ENCODE measurements at places on chromosomes 11 and 22.

GRCh38 chr11:86248609-86249008 is 4.1 kb downstream of the EED start:
- no peak for DNase-seq

DNA sequence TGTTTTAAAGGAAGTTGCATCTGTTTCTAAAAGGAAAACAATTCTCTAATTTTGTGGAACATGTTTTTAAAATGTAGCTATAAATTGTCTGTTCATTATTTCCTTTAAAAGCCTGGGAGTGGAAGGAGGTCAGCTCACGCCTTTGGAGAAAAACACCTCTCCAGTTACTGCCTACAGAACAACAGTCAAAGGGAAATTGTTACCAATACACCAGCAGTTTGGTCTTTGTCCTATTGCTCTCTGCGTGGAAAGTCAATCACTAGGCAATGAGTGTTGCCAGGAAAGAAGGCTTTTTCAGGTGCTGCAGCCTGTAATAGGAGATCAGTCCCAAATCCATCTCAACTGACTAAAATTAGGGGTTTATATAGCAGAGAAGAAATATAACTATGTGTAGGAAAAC is 22.2 kb downstream of the SVIP start:
- DNase-seq, result no peak

DNA sequence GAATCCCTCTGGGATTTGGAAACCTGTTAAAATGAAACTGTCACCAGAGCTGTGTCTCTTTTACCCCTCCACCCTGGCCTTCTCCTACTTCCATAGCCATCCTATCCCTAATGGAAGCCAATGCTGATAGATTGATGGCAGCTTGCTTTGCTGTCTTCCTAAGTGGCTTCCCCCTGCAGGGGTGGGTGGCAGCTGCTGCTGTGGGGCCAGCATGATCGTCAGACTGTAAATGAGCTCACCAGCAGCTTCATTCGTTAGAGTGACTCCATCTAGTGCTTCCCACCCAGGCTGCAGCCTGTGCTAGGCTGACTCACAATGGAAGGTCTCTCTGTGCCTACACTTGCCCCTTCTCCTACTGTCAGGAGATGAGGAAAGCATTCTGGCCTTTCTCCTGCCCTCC is 311.0 kb downstream of the BUD13 start:
- DNase-seq, result no peak

DNA sequence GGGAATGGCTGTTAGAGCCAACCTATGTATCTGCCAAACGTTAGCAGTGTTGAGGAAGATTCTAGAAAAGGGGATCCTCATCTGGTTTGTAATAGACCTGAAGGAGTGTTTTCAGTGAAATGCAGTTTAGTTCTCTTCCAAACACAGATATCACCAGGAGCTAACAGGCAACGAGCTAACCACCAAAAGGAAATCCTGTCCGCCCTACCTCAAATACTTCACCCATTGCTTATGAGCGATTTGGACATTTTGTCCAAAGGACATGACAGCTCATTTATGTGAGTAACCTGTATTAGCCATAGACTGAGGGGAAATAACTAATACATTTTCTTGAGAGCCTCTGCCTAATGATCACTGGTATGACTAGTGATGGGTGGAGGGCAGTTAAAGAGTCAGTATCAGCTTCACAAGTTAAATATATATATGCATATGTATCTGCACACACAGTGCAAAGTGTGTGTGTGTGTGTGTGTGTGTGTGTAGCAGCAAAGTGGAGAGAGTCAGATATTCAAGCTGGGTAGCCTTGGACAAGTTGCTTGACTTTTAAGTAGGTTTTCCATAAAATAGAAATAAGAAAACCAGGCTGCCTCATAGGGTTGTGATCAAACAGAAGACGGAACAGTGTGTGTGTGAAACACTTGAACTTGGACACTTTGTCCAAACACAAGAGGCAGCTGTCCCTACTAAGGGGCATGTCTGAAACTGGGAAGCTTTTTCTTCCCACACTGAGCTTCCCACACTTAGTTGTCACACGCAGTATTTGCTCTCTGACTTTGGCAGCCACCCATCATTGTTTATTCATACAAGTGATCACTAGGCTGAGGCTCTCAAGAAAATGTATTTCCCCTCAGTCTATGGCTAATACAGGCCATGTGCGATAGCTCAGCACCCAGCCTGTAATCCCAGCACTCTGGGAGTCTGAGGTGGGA is 940 bp upstream of the C11orf91 start:
- DNase-seq, result no peak

GRCh38 chr11:18171377-18172000 is 1.1 kb upstream of the MRGPRX4 start:
- no peak for DNase-seq

DNA sequence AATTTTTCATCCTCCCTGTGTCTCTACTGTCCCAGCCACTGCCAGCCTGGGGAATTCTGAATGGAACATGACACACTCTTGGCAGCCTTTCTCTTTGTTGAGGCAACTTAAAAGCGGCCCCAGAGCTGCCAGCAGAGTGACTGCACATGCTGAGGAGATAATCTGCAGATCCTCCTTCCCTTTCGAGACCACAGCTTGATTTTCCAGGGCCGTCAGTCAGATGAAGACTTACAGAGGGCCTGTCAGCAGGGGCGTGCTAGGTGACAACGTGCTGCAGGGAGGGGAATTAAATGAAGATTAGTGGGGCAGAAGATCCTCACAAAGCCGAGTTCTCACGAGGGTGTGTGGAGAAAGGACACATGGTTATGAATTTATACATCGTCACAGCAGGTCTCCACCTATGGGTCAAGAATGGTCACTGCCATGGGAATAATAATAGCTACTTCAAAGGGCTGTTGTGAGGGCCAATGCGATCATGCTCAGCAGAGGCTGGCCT is 193.5 kb upstream of the PITPNB start:
- DNase-seq, result no peak

GRCh38 chr11:19774817-19775580 is 62.4 kb downstream of the NAV2 start:
- no peak for DNase-seq

DNA sequence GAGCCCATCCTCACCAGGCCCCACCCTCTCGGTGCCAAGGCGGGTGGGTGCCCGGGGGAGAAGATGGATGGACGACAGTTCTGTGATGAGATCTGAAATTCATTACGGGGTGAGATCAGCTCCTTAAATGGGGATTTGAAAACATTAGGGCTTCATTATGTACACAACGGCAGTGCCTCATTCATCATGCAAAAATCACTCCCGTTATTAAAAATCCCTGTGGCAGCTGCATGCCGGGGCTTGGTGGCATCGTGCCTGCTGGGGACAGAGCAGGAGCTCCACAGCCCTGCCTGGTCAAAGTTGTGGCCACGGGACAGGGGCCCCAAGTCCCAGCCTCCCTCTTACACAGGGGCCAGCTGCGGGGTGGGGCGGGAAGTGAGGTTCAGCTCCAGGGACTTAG is 20.2 kb downstream of the OTUB1 start:
- DNase-seq, result no peak

Data from stimulated activated CD8-positive, alpha-beta memory T cell treated with anti-CD3 and anti-CD28 coated beads, Interleukin-15, amount 100 ng/mL, for 48 hours (primary cell).